Left renal cortex interstitium (tissue), 4 donors: ENCODE measurements at places on chromosomes 13 and 19. TPM values are rescaled to one million over a fixed set of nuclear protein-coding genes. Genes with fewer than 3 reads are reported as not detected.

Gene ATP8A2
- polyA plus RNA-seq, result 6.7 TPM

Gene SBK3
- 0.14 TPM for polyA plus RNA-seq

Gene PTGIR
- 2.1 TPM for polyA plus RNA-seq

Gene ACP7
- polyA plus RNA-seq, result 0.66 TPM

Gene PSG6
- not detected for polyA plus RNA-seq

Gene ZNF534
- polyA plus RNA-seq, result 0.49 TPM

- DNase-seq, result no peak
Observed at GRCh38 chr13:87444135-87444534, 227.0 kb upstream of the SLITRK5 start.

DNA sequence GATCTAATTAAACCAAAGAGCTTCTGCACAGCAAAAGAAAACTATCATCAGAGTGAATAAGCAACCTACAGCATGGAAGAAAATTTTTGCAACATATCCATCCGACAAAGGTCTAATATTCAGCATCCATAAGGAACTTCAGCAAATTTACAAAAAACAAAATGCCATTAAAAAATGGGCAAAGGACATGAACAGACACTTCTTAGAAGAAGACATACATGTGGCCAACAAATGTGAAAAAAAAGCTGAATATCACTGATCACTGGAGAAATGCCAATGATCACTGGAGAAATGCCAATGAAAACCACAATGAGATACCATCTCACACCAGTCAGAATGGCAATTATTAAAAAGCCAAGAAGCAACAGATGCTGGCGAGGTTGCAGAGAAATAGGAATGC, 32.5 kb downstream of the ZNF582 start:
- no peak for DNase-seq

DNA sequence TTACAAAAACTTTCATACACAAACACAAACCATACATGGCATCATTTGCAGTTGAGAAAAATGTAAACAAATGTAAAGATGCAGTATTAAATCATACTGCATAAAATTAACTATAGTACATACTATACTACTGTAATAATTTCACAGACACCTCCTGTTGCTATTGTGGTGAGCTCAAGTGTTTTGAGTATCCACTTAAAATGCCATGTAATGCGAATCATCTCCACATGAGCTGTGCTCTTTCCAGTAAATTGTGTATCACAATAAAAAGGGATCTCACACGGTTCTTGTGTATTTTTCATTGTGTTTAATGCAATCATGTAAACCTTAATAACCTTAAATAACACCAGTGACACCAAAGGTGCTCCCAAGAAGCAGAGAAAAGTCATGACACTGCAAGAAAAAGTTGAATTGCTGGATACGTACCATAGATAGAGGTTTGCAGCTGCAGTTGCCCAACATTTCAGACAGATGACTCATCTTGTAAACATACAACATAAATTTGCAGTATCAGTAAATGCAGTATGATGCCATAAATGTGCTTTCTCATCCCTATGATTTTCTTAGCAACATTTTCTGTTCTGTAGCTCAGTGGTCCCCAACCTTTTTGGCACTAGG, 166.6 kb downstream of the RAP2A start:
- no peak for DNase-seq

GRCh38 chr13:76610819-76611415, 275.3 kb downstream of the KCTD12 start:
- no peak for DNase-seq

GRCh38 chr19:42293540-42293939, 8.4 kb upstream of the PRR19 start:
- no peak for DNase-seq

DNA sequence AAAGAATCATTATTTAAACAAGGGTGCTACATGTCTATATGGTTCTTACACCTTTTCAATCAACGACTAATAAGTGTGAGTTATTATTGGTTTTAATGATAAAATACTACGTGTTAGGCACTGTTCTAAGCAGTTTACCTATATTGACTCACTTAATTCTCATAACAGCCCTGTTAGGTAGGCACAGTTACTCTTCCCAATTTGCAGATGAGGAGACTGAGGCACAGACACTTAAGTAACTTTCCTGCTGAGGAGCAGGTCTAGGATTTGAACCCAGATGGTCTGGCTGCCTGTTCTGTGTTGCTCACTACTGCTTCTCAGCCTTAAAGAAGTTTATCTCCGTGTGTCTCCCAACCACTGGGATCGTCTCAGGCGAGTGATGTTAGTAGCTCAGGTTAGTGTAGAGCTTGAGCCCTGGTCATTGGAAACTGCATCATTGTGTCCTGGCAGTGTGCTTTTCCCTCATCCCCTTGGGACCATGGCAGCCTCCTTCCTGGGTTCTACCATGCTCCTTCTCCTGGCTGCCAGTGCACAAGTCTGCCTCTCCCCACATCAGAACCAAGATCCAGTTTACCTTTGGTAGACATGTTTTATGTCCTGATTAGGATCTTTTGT, 10.9 kb downstream of the UBAC2 start:
- DNase-seq, result no peak

GRCh38 chr19:29851769-29852521, 40.2 kb downstream of the CCNE1 start:
- no peak for DNase-seq

DNA sequence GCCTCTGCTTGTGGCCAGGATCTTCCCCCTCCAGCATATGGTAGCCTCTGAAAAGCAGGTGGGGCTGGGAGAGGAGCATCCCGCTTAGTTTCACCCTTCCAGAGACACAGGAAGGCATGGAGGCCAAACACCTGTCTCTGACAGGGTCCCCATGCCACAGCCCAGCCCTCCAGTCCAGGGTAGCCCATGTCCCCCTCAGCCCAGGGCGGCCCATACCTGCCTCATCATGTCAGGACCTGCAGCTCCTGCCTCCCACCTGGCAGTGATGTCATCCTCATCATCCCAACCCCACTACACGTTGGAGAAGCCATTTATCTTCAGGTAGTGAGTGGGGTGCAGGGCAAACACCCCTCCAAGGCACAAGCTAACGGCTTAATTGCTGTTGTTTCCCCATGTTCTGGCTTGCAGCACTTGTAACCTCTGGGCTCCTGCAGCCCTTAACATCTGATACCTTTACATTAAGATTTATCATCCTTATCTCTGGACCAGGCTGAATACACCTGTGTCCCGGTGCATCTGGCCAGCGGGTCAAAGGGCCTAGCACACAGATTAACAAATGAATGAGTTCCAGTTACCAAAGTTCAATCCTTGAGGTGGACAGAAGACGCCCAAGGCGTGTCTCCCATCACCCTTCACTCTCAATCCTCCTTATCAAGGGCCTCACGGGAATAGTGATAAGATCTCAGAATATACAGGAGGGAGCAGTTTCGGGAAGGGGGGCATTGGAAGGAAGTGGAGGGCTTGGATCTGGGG, 22.2 kb downstream of the ZNF175 start:
- DNase-seq, result no peak

GRCh38 chr13:23344931-23345595, 88.4 kb downstream of the SACS start:
- no peak for DNase-seq

DNA sequence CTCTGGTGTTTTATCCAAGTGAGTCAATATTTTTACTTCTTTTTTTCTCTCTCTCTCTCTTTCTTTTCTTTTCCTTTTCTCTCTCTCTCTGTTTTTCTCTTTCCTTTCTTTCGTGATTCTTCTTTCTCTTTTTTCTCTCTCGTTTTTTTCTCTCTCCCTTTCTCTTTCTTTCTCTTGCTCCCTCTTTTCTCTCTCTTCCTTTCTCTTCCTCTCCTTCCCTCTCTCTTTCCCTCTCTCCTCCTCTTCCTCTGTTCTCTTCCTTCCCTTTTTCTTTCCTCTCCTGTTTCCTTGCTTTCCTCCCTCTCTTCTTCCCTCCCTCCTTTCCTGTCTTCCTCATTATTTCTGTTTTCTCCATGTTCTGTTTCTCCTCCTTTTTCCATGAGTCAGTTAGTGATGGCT, 641.5 kb downstream of the FGF9 start:
- no peak for DNase-seq

DNA sequence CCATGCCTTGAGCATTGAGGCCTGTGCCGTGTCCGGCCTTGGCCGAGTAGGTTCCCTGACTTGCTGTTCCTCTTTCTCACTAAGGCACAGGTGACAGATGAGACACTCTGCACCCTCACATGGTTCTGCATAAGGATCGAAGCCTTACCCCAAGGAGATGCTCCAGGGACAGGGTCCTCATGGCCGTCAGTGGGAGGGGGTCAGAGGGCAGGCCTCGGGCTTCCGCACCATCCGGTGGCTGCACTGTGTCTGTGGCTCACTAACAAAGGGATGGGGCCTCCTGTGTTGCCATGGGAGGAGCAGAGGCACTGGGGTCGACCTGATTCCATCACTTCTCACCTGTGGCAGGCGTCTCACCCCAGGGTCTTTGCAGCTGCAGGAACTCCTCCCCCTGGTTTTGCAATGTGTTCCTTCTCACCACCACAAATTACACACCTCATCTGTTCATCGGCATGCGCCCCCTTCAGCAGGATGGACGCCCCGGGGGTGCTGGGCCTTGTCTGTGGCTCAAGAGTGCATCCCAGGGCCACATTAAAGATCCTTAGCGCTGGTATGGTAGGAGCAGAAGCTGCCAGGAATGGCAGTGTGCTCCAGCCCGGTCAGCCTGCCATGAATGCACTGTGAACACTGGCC, 113.3 kb upstream of the SOX1 start:
- DNase-seq, result no peak

- no peak for DNase-seq
Observed at GRCh38 chr19:16385296-16385695, 60.7 kb downstream of the KLF2 start.

- no peak for DNase-seq
Observed at GRCh38 chr19:55406091-55406825, 1.3 kb downstream of the UBE2S start.

GRCh38 chr13:50927701-50928100, 18.1 kb downstream of the RNASEH2B start:
- DNase-seq, result no peak

DNA sequence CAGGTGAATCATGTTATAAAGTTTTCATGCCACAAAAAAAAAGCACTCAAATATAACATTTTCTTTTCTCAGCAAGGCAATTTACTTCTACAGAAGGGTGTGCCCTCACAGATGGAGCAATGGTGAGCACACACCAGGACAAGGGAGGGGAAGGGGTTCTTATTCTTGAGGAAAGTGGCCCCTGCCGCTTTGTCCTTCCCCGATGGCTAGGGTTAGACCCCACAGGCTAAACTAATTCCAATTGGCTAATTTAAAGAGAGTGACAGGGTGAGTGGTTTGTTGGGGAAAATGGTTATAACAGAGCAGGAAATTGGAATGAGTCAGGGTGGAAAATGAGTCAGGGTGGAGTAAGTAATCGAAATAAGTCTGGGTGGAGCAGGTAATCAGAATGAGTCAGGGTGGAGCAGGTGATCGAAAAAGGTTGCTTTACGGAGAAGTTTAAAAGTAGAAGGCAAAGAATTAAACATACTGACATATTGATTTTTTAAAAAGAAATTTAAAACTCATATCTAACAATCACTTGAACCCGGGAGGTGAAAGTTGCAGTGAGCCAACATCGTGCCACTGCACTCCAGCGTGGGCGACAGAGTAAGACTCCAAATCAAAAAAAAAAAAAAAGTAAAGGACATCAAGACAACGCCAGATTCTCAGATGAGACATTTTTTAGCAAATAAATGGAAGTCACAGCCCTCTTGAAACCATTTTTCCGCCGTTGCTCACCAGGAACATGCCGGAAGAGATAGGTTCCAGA, 813 bp downstream of the ZNF562 start:
- no peak for DNase-seq

- DNase-seq, result no peak
Observed at GRCh38 chr13:99969453-99969918, 2.1 kb downstream of the ZIC5 start.

GRCh38 chr13:45807520-45808099, 43.9 kb downstream of the SIAH3 start:
- DNase-seq, result no peak

DNA sequence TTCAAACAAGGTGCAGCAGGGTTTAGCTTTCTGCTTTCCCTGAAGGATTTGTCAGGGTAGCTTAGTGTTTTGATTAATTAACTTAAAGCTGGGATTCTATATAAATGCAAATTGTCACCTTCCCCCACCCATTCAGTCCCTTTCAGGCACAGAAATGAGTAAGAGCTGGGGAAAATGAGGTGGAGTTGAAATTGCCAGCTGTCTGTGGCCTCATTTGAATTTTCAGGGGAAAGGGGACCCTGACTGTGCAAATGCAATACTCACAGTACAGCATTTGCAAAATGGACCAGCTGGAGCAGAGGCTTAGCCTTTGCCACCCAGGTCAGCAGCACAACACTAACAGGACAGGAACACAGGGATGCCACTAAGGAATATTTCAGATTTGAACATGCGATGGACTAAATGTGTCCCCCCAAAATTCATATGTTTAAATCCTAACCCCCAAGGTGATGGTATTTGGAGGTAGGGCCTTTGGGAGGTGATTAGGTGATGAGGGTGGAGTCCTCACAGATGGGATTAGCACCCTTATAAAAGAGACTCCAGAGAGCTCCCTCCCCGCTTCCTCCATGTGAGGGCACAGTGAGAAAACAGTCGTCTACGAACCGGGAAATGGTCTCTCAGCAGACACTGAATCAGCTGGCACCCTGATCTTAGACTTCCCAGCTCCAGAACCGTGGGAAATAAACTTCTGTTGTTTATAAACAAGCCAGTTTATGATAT, 59.5 kb upstream of the CYSLTR2 start:
- no peak for DNase-seq

DNA sequence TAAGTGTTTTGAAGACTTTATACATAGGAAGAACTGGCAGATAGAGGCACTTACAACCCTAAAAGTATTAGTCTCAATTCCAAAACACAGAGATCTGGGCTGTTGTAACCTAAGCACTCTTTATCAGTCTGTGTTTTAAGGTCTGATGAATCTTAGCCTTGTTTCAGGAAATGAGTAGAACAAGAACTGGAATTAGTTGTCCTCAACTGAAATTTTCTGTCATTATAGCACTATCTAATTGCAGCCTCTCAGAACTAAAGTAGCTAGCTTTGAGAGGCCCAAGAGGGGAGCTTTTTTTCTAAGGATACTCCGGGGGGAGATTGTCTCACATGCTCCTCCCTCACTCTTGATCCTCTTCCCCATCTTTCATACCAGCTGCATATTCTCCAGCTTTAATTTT, 13.1 kb downstream of the HNRNPM start:
- DNase-seq, result no peak

DNA sequence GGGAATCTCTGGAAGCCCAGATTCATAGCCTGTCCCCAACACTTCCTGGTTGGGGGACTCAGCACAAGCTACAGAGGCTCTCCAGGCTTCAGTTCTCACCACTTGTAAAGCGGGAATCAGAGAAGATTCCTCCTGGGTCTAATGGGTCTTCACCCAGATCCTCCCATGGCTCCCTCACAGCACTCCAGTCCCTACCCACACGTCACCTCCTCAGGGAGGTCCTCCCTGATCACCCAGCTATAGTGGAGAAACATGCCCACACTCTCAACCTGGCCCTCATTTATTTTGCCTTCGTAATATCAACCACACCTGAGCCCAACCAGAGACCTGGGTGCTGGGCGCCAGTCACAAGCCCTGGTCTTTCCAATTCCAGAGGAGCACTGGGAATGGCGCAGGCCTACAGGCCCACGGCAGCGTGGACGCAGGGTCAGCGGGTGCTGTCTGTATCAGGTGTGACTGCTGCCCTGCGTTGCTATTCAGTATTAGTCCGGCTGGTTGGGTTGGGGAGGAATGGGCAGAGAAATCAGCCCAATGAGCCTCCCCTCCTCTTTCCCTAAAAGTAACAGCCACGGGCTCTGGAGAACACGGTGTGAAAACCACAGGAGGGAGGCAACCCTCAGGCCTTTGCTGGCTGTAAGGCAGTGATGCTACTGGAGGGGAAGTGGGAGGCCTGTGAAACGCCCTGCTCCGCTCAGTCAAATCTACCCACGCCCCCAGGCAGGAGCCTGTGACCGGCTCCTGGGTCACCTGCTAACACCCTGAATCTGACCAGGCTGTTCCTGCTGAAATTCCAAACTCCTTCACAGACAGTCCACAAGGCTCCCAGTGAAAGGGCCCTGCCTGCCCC, 5.2 kb downstream of the AKT2 start:
- DNase-seq, result no peak
